ENCODE measurements at places on chromosomes 13 and 19.

- no peak for DNase-seq
Measured at GRCh38 chr13:106700439-106700838, 132.5 kb upstream of the ARGLU1 start.

GRCh38 chr19:47779524-47780214 is 1.2 kb downstream of the SELENOW start:
- DNase-seq, result no peak

DNA sequence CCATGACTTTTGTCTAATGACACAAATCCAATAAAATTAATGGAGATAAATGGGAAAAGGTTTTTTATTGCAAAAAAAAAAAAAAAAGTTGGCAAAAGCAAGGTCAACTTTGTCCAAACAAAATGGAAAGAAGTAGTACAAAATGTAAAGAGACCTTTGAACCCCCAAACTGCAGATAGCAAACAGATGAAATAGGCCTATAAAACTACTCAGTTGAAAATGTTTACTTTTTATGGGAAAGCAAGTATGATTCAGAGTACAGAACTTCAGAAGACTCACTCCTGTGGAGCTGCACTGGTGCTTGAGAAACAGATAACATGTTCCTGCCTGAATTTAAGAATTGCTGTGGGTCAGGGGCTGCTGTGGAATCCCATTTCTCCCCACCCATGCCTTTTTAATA is 9.8 kb upstream of the ZNF177 start:
- no peak for DNase-seq

DNA sequence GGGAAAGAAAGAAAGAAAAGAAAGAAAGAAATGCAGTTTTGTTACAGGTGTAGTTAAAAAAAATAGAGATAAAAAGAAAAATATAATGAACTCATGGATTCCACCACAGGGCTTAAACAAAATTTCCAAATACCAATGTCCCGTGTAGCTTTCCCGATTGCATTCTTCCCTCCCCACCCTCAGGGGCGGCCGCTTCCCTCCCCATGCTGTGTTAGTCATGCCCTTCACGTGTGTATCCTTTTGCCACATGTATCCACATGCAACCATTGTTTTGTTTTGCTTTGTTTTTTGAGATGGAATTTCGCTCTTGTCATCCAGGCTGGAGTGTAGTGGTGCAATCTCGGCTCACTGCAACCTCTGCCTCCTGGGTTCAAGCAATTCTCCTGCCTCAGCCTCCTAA is 3.6 kb upstream of the KMT5C start:
- no peak for DNase-seq

GRCh38 chr19:34767951-34768350 is 5.1 kb downstream of the ZNF599 start:
- DNase-seq, result no peak

GRCh38 chr13:39676315-39676876 is 20.9 kb downstream of the COG6 start:
- DNase-seq, result no peak

- no peak for DNase-seq
Measured at GRCh38 chr19:18942692-18943091, 1.7 kb upstream of the HOMER3 start.

GRCh38 chr13:51154029-51154555 is 43.0 kb upstream of the C13orf42 start:
- no peak for DNase-seq

GRCh38 chr19:46487802-46488445 is 7.7 kb downstream of the PNMA8B start:
- no peak for DNase-seq

DNA sequence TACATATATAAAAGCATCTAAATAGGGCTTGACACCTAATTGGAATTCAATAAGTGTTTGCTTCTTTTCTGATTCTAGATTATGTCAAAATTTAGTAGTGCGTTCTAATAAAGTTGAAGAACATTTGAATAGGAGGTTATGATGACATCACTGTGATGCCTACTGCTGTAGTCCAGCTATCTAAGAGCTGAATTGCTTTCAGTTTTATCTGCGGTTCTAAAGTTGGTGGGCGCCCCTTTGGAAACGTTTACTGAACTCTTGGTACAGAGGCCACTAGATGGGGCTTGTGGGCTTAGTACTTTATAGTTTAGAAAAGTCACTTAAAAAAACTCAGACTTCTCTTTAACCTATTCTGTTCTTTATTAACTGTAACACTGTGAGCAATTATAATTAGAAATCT is 776.9 kb downstream of the GPC5 start:
- no peak for DNase-seq

GRCh38 chr19:49157445-49158224 is at the start of gene TRPM4:
Gene TRPM4 (plus strand): TSS chr19:49157792. CDS start chr19:49157867, 75 bp downstream.
- DNase-seq, result no peak

- no peak for DNase-seq
Measured at GRCh38 chr19:17027535-17027975, 945 bp upstream of the CPAMD8 start.

DNA sequence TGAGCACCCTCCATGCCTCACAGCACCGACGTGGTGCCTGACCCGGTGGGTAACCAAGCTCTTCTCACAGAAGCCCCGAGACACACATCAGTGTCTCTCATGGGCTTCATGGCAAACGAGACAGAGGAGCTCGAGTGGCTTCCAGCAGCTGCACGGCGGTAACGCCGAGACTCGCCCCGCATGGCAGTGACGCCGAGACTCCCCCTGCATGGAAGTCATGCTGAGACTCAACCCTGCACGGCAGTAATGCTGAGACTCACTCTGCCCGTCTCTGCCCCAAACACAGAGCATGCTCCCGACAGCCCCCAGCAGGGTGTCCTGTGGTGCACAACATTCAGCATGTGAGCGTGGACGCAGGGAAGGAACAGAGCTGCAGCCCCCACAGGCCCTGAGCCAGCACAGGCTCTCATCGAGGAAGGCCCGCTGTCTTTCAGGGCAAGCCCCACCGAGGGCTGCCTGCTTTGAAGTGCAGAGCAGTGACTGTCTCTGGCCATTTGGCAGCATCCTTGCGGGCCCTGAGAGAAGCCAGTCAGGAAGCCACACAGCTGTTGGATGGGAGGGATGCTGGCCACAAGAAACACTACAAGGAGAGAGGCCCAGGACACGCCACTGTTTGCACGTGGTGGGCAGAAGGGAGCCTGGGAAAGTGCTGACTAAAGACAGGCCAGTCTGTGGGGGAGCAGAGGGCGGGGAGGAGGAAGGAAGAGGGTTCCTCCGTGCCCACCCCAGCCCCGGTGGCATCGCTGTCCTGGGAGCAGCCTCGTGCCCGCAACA is 9.5 kb downstream of the GAS6 start:
- DNase-seq, result no peak

GRCh38 chr13:76239031-76239680 is 603.0 kb downstream of the LMO7 start:
- no peak for DNase-seq

- no peak for DNase-seq
Measured at GRCh38 chr19:53078668-53079067, 24.6 kb downstream of the ZNF160 start.

DNA sequence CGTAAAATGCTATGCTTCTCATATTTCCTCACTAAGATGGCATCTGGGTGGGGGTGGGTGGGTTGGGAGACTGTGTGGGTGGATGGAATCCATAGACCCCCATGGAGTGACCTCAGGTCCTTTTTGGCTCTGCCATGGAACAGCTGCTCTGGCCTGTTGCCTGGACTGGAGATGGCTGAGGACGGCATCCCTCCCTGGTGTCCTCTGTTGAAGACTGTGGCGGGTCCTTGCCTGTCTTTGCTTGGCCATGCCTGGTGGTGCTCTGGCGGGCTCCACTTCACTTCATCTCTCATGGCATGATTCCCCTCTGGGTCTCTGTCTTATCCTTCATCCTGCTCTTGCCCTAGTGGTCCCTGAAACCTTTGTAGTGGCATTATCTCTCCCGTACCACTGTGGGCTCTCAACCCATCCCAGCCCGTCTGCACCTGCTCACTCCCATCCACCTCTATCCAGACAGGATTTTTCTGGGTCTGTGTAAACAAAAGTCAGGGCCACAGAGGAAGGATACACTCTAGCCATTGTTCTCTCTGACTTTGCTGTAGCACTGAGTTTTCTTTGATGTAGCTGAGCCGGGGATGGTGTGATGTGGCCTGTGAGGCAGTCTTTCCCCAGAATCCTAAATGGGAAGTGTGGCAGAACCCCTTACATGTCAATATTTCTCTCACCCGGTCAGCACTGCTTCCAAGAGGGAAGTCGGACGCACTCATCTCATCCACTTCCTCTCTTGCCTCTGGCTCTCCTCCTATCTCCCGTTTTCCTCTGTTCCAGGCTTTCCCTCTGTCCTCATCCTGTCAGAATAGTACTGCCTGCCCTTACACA is 36.1 kb downstream of the WDFY2 start:
- no peak for DNase-seq

DNA sequence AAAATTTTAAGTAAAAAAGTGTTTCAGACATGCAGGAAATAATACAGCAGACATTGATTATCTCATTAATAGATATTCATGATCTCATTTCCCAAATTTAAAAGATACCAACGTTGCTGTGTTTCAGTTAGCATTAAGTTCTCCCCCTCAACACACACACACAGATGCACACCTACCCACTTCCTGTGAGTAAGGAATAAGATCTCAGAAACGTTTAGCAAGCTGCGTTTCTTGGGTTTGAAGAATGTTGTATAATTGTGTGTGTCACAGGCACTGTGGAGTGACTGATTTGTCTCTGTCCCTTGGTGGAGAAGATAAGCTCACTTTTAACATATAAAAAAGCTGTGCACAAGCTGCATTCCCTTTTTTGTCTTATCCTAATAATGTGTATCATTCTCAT is 196.8 kb downstream of the PDS5B start:
- no peak for DNase-seq

GRCh38 chr13:99968521-99969452 is 2.8 kb downstream of the ZIC5 start:
- no peak for DNase-seq

- DNase-seq, result no peak
Measured at GRCh38 chr19:35713904-35714495, 3.8 kb upstream of the KMT2B start.

DNA sequence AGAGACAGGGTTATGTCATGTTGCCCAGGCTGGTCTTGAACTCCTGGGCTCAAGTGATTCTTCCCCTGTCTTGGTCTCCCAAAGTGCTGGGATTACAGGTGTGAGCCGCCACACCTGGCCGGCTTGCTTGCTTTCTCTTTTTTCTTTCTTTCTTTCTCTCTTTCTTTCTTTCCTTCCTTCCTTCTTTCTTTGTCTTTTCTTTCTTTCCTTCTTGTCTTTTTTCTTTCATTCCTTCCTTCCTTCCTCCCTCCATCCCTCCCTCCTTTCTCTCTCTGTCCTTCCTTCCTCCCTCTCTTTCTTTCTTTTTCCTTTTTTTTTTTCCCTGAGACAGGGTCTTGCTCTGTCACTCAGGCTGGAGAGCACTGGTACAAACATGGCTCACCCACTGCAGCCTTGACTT is 6.8 kb upstream of the BTBD2 start:
- DNase-seq, result no peak

DNA sequence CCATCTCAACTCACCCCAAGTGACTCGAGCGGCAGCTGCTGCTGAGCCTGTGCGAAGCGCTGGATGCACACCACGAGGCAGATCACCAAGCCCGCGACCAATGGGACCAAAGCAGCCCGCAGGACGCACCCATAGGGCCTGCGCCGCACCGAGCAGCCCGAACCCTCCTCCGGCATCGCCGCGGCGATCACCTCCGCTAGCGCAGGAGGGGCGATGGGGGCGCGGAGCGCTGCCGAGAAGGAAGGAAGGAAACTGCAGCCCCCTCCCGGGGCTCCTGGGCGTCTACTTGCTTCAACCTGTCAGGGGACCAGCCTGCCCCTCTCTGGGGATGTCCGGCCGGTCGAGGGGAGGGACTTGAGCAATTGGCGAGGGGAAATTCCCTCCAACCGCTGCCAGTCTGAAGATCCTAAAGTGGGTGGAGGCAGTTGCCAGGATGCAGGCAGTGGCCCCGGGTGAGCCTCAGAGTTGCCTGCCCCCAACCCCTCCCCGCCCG is at the start of gene CD70:
Gene CD70 (minus strand): TSS at position 324 of the 493 bp plus-strand sequence. CDS start 148 bp downstream, at position 176.
- no peak for DNase-seq

- no peak for DNase-seq
Measured at GRCh38 chr13:22082437-22083100, 411.7 kb downstream of the FGF9 start.

DNA sequence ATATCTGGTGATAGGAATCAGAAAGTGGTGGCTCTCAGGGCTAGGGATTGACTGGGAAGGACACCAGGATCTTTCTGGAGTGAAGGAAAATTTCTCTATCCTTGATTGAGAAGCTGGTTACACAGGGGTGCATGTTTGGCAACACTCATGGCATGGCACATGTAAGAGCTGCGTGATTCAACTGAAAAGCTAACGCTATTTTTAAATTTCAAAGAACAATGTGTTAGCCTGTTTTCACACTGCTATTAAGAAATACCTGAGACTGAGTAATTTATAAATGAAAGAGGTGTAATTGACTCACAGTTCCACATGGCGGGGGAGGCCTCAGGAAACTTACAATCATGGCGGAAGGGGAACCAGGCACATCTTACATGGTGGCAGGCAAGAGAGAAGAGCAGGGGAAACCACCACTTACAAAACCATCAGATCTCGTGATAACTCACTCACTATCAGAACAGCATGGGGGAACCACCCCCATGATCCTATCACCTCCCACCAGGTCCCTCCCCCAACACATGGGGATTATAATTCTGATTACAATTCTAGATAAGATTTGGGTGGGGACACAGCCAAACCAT is 7.4 kb downstream of the SIGLEC8 start:
- DNase-seq, result no peak

DNA sequence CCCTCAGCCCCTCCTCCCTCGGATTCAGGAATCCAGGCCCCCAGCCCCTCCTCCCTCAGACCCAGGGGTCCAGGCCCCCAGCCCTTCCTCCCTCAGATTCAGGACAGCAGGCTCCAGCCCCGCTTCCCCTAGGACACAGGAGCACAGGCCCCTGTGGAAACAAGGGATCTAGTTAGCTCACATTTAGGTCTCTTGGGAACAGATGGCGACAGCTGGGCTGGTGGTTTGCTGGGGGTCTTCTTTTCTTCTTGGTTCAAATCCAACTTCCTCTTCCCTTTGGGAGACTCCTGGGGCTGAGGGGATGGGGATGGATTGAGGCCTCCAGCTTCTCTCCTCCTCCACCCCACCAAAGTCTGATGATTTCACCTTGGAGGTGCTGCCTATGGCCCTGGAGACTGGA is 19.6 kb downstream of the ZNF575 start:
- no peak for DNase-seq

DNA sequence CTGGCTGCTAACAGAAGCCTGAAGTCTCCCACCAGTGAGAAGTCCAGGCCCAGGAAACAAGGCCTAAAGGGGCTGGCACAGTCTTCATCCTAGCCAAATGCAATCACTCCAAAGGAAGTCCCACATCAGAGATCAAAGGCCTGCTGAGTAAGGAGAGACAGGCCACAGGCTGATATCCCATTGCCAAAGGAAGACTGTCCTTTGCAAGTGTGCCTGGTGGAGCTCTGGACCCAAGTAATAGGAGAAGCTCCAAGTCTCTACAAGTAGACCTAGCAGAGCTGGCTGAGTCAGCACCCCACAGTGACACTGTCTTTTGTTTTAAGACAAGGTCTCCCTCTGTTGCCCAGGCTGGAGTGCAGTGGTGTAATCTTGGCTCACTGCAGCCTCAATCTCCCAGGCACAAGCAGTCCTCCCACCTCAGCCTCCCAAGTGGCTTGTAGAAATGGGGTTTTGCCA is 4.5 kb downstream of the DBP start:
- DNase-seq, result no peak

GRCh38 chr13:97339988-97340749 is 93.8 kb upstream of the RAP2A start:
- DNase-seq, result no peak

Measured in AG04449 (cell line).